ENCODE measurements at places on chromosomes 12 and 14. TPM values are rescaled to one million over a fixed set of nuclear protein-coding genes. Genes with fewer than 3 reads are reported as not detected.

CCNT1 gene
- total RNA-seq: 64.0 TPM

MFAP5 gene
- total RNA-seq: not detected

WSCD2 gene
- total RNA-seq: not detected

LRRC43 gene
- 9.3 TPM for total RNA-seq

DNA sequence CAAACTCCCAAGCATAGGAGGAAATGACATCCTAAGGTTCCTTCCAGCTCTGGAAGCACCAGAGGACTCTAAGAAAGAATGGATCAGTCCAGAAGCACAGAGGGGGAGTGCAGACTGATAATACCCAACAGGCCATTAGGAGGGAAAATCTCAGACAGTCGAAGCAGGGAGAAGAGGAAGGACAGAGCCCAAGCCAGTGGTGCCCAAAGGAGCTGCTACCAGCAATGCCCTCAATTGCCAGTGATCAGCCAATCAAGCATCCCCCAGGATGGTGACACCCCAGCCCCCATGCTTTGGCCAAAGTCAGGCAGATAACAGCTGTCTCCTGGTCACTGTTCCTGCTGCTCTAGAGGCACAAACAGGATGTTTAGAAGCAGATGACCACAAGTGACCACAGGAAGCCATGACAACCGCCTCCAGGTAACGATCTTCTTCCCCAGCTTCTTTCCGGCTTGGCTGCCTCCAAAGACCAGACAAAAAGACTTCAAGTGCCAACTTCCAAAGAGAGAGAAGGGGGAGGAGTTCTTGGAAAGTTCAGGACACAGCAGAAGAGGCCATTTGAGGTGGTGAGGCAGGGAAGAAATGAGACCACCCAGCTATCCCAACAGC is 16.2 kb downstream of the PXN start:
- no peak for DNase-seq

All from natural killer cell treated with Interleukin-12 subunit alpha and Interleukin-12 subunit beta and Interleukin-15 and Interleukin-18, amount 100 ng/mL, for 72 hours (primary cell).